ENCODE measurements at places on chromosomes 4 and X.

DNA sequence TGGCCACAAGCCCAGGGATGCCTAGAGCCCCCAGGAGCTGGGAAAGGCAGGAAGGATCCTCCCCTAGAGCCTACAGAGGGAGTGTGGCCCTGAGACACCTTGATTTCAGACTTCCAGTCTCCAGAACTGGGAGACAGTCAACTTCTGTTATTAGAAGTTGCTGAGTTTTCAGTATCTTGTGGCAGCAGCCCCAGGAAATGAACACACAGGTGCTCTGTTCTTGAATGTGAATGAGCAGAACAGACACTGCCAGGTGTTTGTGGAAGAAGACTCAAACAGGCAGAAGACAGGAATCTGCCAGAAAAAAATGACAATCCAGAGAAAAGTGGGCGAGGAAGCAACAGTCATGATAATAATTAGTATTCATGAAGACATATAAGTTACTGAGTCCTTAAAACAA lies 64.5 kb upstream of the STS start:
- DNase-seq = no peak

DNA sequence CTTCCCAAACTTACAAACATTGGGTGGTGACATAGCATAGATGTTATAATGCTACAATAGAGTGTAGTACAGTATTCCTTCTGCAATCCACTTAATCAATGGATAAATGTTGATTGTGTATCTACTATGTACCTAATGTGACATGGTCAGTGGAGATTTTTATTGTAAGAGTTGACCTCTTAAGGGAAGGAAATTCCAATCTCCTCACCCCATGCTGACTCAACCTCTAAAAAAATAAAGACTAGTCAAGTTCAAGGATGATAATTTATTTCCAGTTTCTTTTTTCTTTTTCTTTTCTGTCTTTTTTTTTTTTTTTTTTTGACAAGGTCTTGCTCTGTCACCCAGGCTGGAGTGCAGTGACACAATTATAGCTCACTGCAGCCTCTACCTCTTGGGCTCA lies 206.5 kb upstream of the STS start:
- no peak for DNase-seq

GRCh38 chr4:104493081-104493831 lies 1.4 kb downstream of the CXXC4 start:
- DNase-seq = no peak

- no peak for DNase-seq
Observed at GRCh38 chr4:90904021-90904420, 776.8 kb downstream of the CCSER1 start.

GRCh38 chr4:171583790-171584189 lies 229.4 kb upstream of the GALNTL6 start:
- no peak for DNase-seq

- DNase-seq = no peak
Observed at GRCh38 chr4:108060686-108061321, 71.1 kb downstream of the HADH start.

DNA sequence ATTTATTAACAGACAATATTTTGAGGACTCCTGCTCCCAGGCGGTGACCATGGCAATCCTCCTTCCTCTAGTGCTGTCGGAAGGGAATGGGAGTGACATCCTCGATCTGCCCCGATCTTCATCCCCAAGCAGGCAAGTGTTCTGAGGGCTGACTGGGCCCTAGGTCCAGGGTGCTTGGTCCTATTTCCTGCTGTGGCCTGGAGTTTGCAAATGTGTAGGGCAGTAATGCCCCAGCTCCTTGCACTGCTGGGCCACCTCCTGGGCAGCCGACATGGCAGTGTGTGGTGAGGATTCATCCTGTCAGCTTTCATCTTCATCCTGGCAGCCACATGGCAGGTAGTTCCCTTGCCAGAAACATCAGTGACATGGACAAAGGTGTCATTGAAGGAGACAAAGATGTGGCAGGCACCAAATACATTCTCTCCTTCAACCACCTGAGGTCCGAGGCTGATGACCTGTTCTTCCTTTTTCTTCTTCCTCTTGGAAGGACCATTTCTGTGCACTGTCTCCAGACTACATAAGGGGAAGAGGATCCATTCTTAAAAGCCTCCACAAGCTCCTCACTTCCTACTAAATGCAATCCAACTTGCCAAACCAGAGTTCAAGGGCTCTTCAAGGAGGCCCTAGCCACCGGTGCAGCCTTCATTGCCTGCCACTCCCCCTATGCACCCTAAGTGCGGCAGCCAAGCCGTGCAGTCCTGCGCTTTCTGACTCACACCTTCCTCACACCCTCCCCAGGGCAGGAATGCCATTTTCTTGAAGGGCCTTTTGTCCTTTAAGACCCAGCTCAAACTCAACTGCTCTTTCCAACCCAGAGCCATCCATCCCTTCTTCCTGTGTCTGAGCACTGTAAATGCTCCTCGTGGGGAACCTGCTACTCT lies 65.7 kb downstream of the TMEM154 start:
- DNase-seq = no peak

DNA sequence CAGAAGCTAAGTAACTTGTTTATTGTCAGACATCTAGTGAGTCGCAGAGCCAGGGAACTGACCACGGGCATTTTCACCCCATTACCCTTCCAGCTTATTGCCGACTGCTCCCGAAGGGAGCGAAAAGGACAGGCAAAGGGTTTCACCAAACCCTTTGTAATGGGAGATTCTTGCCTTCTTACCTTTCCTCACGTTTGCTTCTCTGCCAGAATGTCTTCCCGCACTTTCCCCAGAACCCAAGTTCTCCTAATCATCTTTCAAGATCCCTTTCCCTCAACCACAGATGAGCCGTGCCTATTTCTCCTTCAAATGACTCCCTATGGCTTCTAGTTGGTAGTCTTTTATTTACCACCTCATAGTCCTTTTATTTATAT lies 520 bp upstream of the SRP72 start:
- DNase-seq = no peak

GRCh38 chrX:137479386-137479785 lies 86.5 kb upstream of the ZIC3 start:
- no peak for DNase-seq

- DNase-seq = no peak
Observed at GRCh38 chr4:77922158-77923094, 59.8 kb downstream of the MRPL1 start.

DNA sequence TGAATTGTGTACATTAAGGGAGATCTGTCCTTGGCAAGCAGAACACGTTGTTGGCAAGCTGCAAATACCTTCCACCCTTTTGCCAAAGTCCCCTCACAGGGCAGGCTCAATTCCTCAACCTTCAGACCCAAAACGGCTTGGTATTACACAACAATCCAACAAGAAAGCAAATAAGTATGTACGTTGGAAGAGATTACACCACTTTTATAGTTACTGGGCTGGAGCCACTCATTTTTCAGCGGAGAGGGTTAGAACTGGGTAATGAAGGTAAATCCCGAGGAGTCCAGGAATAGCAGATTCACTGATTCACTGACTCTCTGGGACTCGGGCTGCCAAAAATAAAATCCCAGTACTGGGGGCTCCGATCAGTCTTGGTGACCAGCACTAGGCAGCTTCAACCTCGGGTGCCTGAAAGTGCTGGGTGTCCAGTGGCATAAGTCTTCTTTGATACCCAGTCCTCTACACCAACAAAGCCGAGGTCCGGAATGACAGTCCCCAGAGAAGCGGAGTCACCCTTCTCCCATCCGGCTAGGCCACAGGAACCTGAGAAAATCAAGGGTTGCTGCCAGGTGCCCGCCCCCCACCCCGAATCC lies 587 bp downstream of the TIMM8A start:
- DNase-seq = no peak

- no peak for DNase-seq
Observed at GRCh38 chr4:186096681-186097165, 7.8 kb upstream of the FAM149A start.

- no peak for DNase-seq
Observed at GRCh38 chr4:139973015-139973414, 181.0 kb downstream of the MAML3 start.

- no peak for DNase-seq
Observed at GRCh38 chrX:143768976-143769375, 48.4 kb upstream of the SPANXN2 start.

DNA sequence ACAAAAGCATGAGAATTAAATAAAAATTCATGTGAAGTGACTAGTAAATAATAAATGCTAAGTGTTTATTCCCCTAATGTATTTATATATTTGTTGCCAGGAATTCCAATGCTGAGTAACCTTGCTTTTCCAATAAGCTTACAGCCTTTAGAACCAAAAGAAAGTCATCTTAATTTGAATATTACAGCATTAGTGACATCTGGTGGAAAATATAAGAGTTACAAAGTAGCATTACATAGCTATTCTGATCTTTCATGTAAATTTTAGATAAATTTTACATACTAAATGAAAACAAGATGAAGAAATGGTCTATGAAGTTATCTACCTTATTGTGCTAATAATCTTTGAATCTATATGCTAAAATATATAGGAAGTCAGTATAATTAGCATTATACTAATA lies 10.4 kb downstream of the MAD2L1 start:
- no peak for DNase-seq

DNA sequence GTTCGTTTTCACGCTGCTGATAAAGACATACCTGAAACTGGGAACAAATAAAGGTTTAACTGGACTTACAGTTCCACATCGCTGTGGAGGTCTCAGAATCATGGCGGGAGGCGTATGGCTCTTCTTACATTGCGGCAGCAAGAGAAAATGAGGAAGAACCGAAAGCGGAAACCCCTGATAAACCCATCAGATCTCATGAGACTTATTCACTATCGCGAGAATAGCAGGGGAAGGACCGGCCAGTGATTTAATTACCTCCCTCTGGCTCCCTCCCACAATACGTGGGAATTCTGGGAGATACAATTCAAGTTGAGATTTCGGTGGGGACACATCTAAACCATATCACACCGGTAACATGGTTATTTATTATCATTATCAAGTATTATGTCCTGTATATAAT lies 2204.5 kb downstream of the ARAP2 start:
- DNase-seq = no peak

DNA sequence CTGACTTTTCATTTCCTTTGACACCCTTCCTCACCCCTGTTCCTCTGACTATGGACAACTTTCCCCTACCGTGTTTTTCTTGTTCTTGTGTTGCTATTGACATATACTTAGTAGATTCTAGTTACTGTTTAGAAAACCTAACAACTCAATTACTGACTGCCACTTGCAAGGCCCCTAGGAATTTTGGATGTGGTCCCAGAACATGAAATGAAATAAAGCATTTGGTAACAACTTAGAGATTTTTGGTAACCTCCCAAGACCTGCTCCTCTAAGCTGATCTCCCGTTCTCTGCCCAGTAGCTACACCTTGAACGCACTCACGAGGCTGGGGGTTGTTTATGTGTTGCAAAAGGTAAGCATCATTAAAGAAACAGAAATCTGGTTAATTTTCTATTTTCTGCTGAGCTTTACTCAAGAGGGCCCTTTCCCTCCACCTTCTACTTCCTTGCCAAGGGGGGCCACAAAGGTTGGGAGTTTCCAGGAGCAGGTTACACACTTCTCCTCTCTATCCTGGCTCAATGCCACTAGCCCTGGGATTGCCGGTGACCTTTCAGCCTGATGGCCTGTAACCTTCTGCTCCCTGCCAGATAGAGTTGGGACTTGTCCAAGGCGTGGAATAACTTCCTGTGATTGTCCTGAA lies 20.5 kb downstream of the GAB3 start:
- DNase-seq = no peak
